ENCODE measurements at places on chromosomes 2 and 18. TPM values are rescaled to one million over a fixed set of nuclear protein-coding genes. Genes with fewer than 3 reads are reported as not detected.
A peak's percentile ranks its signal among the peaks of the same experiment; 100 is the strongest.

Gene MCEE
- 23.2 TPM for total RNA-seq

Gene RBM44
- total RNA-seq, result 0.48 TPM

Gene IL1RL1
- 2.1 TPM for total RNA-seq

Gene CD302
- total RNA-seq, result 8.5 TPM

Gene TPO
- total RNA-seq, result 0.80 TPM

Gene COPS9
- total RNA-seq, result 119 TPM

Gene EFEMP1
- total RNA-seq, result 16.2 TPM

Gene CDCA7
- 75.8 TPM for total RNA-seq

Gene GKN1
- total RNA-seq, result not detected

Gene PNKD
- 136 TPM for total RNA-seq

Gene UGT1A7
- 3.1 TPM for total RNA-seq

Gene MAL
- total RNA-seq, result 3.5 TPM

GRCh38 chr18:79395308-79395640 lies 456 bp upstream of the NFATC1 start:
- H3K27me3 ChIP-seq, result peaks cover 56% of the 10 kb centered on the region
- no peak overlapping the region for H3K4me3 ChIP-seq
- H3K36me3 ChIP-seq, result no peaks in the 10 kb centered on the region
- H3K4me1 ChIP-seq, result peaks cover 4% of the 10 kb centered on the region

DNA sequence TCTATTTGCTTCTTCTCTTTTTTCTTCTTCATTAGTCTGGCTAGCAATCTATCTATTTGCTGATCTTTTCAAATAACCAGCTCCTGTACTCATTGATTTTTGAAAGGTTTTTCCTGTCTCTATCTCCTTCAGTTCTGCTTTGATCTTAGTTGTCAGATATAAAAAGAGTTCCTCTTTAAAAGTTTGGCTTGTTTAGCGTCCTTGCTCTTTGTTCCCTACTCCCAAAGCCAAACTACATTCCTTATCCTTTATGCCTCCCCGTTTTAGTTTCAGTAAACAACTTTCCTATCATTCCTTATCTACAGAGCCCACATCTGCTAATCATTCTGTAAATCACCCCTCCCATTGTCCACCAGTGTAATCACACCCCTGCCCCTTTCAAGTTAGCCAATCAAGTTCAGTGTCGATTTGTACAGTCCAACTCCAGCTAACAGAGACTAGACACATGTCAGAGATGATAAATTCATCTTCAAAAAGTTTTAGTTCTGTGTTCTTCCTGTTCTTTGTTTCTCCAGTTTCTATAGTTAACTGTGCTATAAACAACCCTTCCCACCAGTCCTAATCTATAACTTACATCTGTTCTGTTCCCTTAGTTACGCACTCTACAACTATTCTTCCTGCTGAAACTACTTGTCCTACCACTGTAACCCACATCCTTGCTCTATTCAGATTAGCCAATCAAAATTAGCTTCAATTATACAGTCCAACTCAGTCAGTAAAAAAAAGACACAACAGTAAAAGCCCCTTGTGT lies 44.4 kb downstream of the TFPI start:
- no peaks in the 10 kb centered on the region for H3K4me1 ChIP-seq
- no peaks in the 10 kb centered on the region for H3K27me3 ChIP-seq
- no peak overlapping the region for H3K4me3 ChIP-seq
- H3K27ac ChIP-seq, result no peak overlapping the region

DNA sequence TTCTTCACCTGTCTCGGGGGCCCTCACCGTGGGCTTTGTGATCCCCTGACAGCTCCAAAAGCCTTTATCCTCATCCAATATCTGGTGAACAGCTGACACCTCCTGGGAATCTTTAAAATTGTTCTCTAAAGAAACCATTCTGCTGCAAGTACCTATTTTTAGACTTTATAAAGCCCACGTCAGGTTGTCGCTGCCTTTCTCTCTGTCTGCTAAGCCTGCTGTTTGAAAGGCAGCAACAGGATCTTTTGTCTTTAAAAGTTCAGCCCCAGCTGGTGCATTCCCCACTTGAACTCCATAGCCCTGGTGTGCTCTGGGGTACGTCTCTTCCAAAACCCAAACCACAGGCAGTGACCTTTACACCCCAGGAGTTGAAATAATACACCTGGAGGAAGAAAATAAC lies 145.0 kb downstream of the NEDD4L start:
- no peak overlapping the region for H3K27ac ChIP-seq
- H3K27me3 ChIP-seq, result no peaks in the 10 kb centered on the region

- no peak overlapping the region for H3K27ac ChIP-seq
- H3K27me3 ChIP-seq, result no peaks in the 10 kb centered on the region
Observed at GRCh38 chr2:119650206-119650605, 28.8 kb upstream of the TMEM177 start.

GRCh38 chr2:235740821-235741220 lies 247.0 kb downstream of the AGAP1 start:
- no peaks in the 10 kb centered on the region for H3K4me1 ChIP-seq
- DNase-seq, result no peak
- H3K4me3 ChIP-seq, result no peak overlapping the region
- no peaks in the 10 kb centered on the region for H3K36me3 ChIP-seq
- H3K27ac ChIP-seq, result no peak overlapping the region
- no peaks in the 10 kb centered on the region for H3K27me3 ChIP-seq

DNA sequence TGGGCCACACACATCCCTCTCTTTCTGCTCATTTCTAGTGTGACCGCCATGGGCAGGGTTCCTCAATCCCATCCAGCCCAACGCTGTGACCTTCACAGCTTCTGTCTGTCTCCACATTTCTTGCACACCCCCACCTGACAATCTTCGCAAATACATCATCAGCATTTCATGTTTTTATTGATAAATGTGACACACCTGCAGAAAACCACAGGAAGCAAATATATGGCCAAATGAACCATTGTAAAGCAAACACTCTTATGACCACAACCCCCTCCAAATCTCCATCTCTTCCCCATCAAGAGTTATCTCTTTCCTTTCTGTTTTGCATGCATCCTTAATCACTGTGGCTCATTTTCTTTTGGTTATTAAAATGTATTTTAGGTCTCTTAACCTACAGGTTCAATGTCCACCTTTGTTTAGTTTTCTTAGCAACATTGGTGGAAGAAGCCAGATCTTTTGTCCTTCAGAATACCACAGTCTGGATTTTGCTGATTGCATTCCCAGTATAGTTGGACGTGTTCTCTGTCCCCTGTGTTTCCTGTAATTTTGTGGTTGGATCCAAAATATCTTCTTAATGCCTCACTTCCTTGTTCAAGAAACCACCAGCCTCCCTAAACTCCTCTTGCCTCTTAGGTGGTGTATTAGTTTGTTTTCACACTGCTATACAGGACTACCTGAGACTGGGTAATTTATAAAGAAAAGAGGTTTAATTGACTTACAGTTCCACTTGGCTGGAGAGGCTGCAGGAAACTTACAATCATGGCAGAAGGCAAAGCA lies 9.8 kb upstream of the NCK2 start:
- no peaks in the 10 kb centered on the region for H3K4me1 ChIP-seq
- no peaks in the 10 kb centered on the region for H3K36me3 ChIP-seq
- no peak for DNase-seq
- no peak overlapping the region for H3K27ac ChIP-seq
- no peak overlapping the region for H3K4me3 ChIP-seq

DNA sequence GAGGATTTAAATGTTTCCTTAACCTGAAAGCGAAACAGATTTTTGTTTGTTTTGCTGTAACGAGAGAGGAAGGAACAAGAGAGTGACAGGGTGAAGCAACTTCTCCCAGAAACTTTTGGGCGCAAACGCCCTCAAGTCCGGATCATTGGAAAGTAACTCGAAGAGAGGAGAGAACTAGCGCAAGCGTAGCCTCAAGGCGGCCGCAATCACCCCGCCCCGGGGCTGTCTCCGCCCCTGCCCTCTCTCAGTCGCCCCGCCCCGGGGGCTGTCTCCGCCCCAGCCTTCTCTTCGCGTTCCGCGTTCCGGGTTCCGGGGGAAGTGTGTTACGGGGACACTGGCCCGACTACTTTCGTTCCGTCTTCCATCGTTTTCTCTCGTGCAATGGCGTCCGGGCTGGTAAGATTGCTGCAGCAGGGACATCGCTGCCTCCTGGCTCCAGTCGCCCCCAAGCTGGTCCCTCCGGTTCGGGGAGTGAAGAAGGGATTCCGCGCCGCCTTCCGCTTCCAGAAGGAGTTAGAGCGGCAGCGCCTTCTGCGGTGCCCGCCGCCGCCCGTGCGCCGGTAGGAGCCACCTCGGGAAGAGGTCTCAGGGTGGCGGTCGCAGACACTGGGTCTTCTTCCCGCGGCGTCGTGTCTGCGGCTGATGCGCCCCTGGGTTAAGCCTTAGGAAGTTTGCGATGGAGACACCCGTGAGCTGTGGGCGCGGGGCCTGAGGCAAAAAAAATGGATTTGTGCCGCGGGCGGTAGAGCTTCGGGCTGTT lies at the start of gene MRPL44:
TSS of gene MRPL44 (plus strand) at position 372 of the 760 bp plus-strand sequence. CDS start at position 382, 10 bp downstream.
- peak; percentile 98 for DNase-seq
- H3K27ac ChIP-seq, result peak within 1 kb of the TSS; percentile 64
- peaks cover 5% of the 10 kb centered on the region for H3K36me3 ChIP-seq

GRCh38 chr2:170818036-170818751 lies 1.5 kb downstream of the GAD1 start:
- H3K27me3 ChIP-seq, result peaks cover 93% of the 10 kb centered on the region
- H3K4me3 ChIP-seq, result peak overlapping the region; percentile 32
- no peak for DNase-seq
- H3K36me3 ChIP-seq, result no peaks in the 10 kb centered on the region
- peaks cover 17% of the 10 kb centered on the region for H3K4me1 ChIP-seq
- no peak overlapping the region for H3K27ac ChIP-seq

- H3K4me3 ChIP-seq, result no peak overlapping the region
- H3K27ac ChIP-seq, result no peak overlapping the region
- no peak for DNase-seq
- no peaks in the 10 kb centered on the region for H3K27me3 ChIP-seq
Observed at GRCh38 chr2:227079726-227080125, 84.3 kb downstream of the COL4A4 start.

- H3K27me3 ChIP-seq, result no peaks in the 10 kb centered on the region
- DNase-seq, result no peak
- H3K27ac ChIP-seq, result no peak overlapping the region
- H3K4me3 ChIP-seq, result no peak overlapping the region
- no peaks in the 10 kb centered on the region for H3K4me1 ChIP-seq
- no peaks in the 10 kb centered on the region for H3K36me3 ChIP-seq
Observed at GRCh38 chr18:44536619-44537018, 144.1 kb upstream of the SETBP1 start.

- no peaks in the 10 kb centered on the region for H3K36me3 ChIP-seq
- no peaks in the 10 kb centered on the region for H3K27me3 ChIP-seq
- no peaks in the 10 kb centered on the region for H3K4me1 ChIP-seq
- no peak overlapping the region for H3K27ac ChIP-seq
- H3K4me3 ChIP-seq, result no peak overlapping the region
Observed at GRCh38 chr2:5394223-5394622, 298.0 kb upstream of the SOX11 start.

- no peaks in the 10 kb centered on the region for H3K27me3 ChIP-seq
- no peak overlapping the region for H3K4me3 ChIP-seq
- H3K36me3 ChIP-seq, result no peaks in the 10 kb centered on the region
- no peak overlapping the region for H3K27ac ChIP-seq
- DNase-seq, result no peak
- H3K4me1 ChIP-seq, result no peaks in the 10 kb centered on the region
Observed at GRCh38 chr18:50716902-50717301, 102.9 kb downstream of the MRO start.

GRCh38 chr2:236601316-236602202 lies 31.9 kb downstream of the ACKR3 start:
- H3K27me3 ChIP-seq, result no peaks in the 10 kb centered on the region
- H3K36me3 ChIP-seq, result no peaks in the 10 kb centered on the region
- no peaks in the 10 kb centered on the region for H3K4me1 ChIP-seq
- no peak overlapping the region for H3K4me3 ChIP-seq

GRCh38 chr2:12930391-12930790 lies 213.7 kb downstream of the TRIB2 start:
- H3K27ac ChIP-seq, result no peak overlapping the region
- H3K4me1 ChIP-seq, result no peaks in the 10 kb centered on the region
- H3K36me3 ChIP-seq, result no peaks in the 10 kb centered on the region
- no peak overlapping the region for H3K4me3 ChIP-seq

DNA sequence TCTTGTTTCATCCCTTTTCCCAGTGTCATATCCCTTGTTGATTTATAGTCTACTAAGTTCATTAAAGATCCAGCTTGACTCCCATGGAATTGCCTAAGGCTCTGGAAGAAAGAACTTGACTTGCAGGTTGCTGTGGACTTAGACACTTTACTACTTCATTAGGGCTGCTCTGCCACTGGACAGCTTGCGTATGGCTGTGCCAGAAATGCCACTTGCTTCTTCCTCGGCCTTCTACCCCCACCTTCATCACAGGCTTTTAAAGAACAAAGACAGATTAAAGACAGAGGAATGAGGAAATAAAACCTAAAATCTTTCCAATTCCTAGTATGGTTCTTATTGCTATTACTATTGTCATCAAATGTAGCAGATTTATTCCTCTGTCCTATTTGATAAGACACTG lies 591.7 kb downstream of the BCL11A start:
- no peak overlapping the region for H3K4me3 ChIP-seq
- no peaks in the 10 kb centered on the region for H3K27me3 ChIP-seq
- no peaks in the 10 kb centered on the region for H3K36me3 ChIP-seq
- H3K27ac ChIP-seq, result no peak overlapping the region
- no peak for DNase-seq

GRCh38 chr2:241295326-241296095 lies 20.0 kb downstream of the HDLBP start:
- H3K4me3 ChIP-seq, result no peak overlapping the region
- H3K27me3 ChIP-seq, result no peaks in the 10 kb centered on the region
- H3K36me3 ChIP-seq, result no peaks in the 10 kb centered on the region
- H3K4me1 ChIP-seq, result no peaks in the 10 kb centered on the region
- DNase-seq, result no peak

GRCh38 chr18:50306944-50307343 lies 19.5 kb upstream of the CXXC1 start:
- H3K4me3 ChIP-seq, result no peak overlapping the region
- no peak overlapping the region for H3K27ac ChIP-seq
- DNase-seq, result no peak
- no peaks in the 10 kb centered on the region for H3K27me3 ChIP-seq
- H3K4me1 ChIP-seq, result no peaks in the 10 kb centered on the region

DNA sequence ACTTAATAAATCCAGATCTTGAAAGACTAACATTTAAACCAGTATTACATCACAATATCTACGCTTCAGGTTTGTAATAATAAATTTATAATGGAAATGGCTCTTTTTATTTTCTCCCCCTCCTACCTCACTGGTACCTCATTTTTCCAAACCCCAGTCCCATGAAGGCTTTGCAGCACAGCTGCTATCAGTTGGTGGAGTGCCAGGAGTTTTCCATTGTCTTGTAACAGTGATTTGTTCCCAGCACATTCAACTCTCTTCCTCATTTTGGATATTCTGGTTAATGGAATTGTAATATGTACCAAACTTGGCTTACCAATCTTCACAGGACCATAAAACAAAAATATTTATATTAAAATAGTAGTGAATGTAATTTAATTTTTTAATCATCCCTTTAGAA lies 91.2 kb downstream of the VRK2 start:
- no peaks in the 10 kb centered on the region for H3K4me1 ChIP-seq
- no peak overlapping the region for H3K27ac ChIP-seq
- H3K4me3 ChIP-seq, result no peak overlapping the region

- H3K4me3 ChIP-seq, result no peak overlapping the region
- H3K27ac ChIP-seq, result no peak overlapping the region
- H3K4me1 ChIP-seq, result no peaks in the 10 kb centered on the region
- no peaks in the 10 kb centered on the region for H3K36me3 ChIP-seq
Observed at GRCh38 chr2:177909962-177910361, 162.6 kb downstream of the PDE11A start.
